ENCODE measurements at places on chromosomes 4 and X.

DNA sequence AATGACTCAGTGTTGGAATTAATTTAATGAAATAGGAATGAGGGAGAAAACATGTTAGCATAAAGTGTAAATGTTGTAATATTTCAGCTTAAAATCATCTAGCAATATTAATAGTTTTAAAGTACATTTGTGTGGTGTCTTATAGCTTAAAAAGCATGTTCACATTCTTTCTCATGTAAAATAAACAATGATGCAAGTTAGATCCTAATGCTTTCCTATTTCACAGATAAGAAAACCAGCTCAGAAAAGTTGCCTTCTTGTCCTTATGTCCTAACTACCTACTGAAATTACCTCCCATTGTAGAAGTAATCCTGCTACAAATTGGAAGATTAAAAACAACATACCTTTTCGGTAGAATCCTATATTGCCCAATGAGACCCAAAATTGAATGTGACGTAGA lies 40.9 kb upstream of the PRDM8 start:
- DNase-seq = no peak

DNA sequence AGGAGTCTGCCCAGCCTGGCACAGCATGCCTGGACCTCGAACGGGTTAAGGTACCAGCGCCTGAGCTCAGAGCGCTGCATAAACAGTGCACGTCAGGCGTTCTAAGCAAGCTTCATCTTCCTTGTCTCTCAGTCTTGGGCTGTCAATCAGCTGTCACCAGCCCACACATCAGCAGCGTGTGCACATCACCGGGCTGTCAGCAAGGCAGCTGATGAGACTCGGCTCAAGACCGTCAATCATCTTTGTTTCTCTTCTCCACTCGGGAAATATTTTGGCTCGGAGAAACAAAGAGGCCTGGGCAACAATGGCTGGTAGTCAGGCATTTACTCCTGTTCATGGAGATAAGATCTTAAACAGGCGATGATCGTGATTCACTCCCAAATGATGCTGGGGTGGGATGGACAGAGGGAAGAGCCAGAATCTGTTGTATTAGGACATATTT lies 141.3 kb downstream of the LDB2 start:
- DNase-seq = no peak

- DNase-seq = no peak
These were observed 44.3 kb upstream of the HCCS start for GRCh38 chrX:11066812-11067211.

DNA sequence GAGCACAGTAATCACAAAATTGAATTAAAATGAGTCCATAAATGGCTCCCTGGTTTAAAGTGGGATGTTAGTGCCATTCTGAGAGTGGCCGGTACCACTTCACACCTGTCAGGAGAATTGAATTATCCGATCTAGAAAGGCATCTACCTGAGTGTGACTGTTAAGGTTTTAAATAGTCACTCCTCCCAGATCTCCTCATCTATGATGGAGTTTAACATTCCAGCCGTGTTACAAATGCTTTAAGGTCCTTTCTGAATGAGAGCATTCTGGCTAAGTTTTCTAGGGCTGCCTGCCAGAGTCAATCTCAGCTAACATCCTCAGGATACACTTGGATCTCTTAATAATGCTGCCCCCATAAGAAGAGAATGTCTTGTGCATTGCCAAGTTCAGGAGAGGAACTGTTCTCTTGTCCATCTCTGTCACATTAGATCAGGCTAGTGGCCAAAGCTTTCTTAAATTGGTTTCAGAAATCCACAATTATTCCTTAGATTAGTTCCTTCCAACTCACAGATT lies 231.1 kb downstream of the SLC39A8 start:
- peak; percentile 4 for DNase-seq

GRCh38 chr4:4388836-4389575 lies 2.1 kb downstream of the NSG1 start:
- DNase-seq = no peak

- DNase-seq = no peak
These were observed 11.6 kb downstream of the SMIM20 start for GRCh38 chr4:25925486-25926201.

- DNase-seq = no peak
These were observed 35.0 kb downstream of the NUDT11 start for GRCh38 chrX:51461053-51462044.

DNA sequence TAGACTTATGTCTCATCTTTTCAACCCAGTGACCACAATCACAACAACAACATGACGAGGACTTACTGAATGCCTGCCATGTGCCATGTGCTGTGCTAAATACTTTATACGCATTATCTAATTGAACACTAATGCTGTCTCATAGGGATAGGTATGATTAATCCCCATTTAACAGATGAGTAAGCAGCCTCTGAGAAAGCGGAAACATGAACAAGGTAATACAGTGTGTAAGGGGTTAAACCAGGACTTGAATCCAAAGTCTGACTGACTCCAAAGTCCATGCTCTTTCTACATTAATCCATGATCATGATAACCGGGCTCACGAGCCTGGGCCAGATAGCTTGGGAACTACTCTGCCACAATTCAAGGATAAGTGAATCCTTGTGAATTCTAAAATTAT lies 105.3 kb upstream of the MBNL3 start:
- no peak for DNase-seq

- no peak for DNase-seq
These were observed 280.5 kb upstream of the GATB start for GRCh38 chr4:152041295-152041694.

DNA sequence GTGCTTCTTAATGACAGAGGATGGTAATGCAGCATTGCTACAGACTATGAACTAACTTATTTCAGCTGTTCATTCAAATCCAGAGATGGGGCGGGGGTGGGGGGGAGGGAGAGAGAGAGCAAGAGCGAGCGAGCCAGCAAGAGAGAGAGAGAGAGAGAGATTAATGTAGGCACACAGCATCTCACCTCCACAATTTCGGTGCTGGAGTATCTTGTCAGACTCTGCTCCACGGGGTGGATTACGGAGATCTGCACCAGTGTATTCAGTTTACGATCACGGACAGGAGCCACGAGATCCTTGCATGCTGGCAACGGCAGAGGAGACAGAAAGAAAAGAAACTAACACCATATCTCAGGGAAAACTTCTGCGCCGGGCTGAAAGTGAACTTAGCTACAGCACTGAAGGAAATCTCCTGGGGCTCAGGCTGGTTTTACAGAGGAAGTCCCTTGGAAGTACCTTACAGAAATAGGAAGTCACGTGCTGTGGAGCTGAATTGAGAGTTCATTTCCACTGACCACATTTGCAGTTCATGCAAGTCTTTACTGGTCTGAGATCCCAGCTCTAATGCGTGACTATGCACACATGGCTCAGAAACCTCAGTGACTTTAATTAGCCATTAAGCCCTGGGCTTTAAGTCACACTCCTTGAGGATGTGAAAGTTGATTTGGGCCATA lies 440.9 kb downstream of the INPP4B start:
- no peak for DNase-seq

DNA sequence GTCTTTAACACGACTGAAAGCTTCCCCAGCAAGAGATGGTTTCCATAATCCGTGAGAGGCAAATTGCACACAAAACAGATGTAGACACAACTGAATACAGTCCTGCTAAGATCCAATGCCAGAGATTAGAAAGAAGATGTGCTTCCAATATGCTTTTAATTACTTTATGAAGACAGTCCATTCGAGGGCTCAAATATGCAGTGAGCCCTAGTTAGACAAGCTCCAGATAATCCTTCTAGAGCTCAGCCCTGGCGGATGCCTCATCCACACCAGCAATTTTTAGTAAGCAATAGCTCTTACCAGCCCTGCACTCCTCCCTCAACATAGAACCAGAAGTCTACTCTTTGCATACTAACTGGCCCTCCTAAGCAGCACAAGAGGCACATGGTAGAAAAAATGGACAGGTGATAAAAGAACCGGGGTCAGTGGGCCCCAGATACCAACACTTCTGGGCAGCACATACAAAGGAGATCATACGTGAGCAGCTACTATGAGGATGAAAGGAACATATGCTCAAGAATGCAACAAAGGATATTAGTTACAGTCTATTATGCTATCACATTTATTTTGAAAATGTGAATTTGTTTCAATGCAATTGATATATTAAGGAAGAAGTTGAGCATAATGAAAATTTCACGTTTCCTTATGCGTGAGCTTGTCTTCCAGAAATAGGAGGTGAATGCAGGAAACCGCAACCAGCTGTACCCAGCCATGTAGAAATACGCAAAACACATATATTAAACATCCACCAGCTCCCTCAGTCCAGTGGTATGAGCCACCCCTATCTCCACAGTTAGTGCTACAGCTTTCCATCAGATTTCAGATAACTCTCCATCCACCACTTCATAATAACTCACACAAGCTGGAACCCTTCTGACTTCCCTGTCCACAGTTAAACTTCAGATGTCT lies 34.3 kb downstream of the GPC4 start:
- DNase-seq = no peak

GRCh38 chr4:48016141-48017107 lies at the start of the genes CNGA1 and NIPAL1:
TSS of gene CNGA1 (minus strand) at chr4:48016681. CDS start at chr4:47952689, 63,992 bp downstream.
TSS of gene NIPAL1 (plus strand) at chr4:48016772. CDS start at chr4:48016840, 68 bp downstream.
- DNase-seq = peak; percentile 82

All from T47D (cell line).